ENCODE measurements at places on chromosomes 5 and 9.

DNA sequence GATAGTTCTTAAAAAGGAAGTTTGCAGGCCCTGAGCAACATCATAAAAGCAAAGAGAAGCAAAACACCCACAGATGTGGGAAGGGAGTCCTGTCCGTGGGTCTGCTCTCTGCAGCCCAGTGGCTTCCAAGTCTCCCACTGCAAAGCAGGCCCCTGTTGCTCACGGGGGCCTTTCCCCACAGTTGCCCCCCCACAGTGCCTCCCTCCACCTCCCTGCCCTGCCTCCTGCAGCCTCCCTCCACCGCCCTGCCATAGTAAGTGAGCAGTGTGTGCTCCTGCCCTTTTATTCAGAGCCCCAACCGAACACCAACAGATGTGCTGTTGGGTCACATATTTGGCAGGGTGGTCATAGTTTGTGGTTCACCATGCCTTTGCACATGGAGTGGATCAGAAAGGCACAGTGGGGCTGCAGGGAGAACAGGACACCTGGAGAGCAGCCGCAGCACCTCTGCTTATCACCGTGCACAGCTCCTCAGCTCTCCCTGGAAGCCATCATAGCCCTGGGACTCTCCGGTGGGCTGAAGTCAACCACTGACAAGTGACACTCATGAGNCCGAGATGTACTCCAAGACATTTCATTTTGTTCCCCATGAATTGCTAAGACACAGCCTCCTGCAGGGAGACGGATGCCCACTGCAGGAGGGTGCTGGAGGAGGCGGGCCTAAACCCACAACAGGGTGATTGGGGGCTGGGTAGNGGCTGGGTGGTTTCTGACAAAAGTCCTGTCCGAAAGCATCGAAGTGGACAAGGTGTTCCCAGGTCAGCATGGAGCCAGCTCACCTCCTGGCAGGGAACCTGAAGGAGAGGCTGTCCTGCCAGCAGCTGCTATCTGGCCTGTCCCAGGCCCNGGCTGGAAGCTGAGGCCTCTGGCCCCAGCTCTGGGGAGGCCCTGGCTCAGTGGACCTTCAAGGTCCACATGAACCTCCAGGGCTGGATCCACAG lies 278.9 kb downstream of the GADD45G start:
- DNase-seq = no peak

DNA sequence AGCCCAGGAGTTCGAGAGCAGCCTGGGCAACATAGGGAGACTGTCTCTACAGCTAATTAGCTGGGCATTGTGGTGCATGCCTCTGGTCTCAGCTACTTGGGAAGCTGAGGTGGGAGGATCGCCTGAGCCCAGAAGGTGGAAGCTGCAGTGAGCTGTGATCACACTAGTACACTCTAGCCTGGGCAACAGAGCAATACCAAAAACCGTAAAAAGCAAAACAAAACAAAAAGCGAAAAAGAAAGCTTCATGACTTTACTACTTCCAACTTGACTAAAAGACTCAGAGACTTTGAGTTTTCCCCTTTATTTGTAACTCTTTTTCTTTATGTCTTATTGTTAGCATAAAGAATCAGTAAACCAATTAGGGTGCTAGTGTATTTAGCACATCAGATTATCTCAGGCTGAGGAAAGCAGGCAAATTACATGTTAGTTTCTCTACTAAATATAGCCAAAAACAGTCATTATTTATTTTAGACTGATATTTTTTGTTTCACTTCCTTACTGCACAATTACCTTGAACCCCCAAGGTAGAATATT lies 5.4 kb downstream of the RAD17 start:
- DNase-seq = no peak

DNA sequence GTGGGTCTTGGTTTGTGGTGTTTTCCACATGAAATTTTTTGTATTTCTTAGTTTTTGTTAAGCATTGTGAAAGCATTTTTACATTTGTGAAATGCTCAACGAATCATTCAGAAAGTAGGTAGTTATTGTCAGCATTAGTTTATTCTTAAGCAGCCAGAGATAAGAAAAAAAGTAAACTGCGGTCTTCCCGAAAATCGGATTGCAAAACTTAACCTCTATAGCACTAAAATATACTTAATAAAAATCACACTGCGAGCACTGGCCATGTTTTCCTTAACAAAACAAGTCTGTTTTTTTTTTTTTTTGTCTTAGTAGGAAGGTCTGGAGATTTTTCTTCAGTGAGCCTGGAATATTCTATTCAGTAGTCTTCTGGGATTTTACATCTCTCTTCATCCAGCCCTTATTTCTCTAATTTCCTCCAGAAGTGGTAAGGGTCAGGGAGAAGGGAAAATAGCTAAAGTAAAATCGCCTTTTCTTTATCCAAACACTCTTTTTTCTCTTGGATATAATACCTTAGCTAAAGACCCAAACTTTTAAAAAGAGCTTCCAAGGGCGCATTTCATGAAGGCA lies 289.9 kb downstream of the DMAC1 start:
- no peak for DNase-seq

DNA sequence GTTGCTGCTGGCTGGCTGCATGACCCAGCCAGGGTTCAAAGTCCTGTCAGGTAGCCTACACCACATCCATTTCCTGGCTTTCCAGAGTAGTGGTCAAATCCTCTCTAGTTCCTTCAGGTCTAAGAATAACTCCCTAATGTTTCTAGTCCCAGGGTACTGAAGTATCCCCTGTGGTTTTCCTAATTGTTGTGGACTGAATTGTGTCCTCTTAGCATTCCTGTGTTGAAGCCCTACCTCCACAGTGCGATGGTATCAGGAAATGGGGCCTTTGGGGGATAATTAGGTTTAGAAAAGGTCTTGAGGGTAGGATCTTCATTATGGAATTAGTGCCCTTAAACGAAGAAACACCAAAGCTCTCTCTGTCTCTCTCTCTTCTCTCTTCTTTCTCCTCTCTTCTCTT lies 191.8 kb upstream of the CCNG1 start:
- no peak for DNase-seq

DNA sequence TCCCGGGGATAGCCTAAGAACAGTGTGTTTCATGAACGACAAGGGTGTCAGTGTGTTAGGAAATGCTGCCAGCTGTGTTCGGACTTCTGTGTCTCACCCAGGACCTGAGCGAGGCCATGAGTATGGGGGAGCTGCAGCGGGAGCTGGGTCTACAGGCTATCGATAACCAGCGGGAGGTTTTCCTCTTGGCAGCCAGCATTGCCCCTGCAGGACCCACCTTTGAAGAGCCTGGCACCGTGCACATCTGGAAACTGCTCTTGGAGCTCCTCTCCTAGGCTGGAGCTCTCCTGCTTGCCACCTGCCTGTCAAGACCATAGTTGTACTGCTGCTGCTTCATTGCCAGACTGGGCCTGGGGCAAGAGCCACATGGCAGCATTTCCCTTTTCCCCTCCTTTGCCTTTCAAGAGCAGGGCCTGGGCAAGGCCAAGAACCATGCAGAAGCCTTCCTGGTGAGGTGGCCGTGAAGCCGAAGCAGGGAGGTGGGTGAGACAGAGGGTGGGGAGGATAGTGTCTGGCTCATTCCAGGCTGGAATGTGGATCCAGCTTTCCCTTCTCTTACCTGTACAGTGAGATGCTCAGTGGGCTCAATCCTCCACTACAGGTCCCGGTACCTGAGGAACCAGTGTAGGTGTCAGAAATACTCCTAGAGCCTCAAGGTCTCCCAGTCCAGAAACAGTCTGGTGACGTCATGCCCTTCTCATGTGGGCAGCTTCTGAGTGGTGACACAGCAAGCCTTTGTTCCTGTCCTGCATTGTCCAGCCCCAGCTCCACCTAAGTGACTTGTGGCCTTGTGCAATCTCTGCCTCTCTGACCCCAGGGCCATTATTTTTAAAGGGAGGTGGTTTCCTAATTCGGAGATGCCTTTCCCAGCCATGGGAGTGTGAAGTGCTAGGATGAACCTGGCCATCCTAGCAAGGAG lies 6.6 kb downstream of the ARL10 start:
- DNase-seq = no peak

GRCh38 chr9:95645992-95646391 lies 129.2 kb upstream of the PTCH1 start:
- no peak for DNase-seq

DNA sequence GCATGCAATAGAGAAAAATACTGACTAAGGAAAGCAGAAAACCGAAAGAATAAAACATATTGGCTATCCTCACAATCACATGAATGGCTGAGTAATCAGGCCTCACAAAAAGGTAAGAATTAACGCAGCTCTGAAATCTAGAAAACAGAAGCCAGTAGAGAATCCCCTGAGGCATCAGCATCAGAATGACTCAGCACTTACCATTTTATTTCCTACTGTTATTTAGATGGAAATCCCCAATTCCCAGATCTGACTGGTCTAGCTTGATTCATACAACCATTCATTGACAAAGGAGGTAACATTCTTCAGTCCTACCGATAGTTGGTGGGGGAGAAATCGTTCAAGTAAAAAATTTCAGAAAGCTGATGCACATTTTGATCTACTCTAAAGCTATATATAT lies 1408.4 kb upstream of the WWC1 start:
- no peak for DNase-seq

- no peak for DNase-seq
These were observed 2.1 kb upstream of the OSMR start for GRCh38 chr5:38843665-38844064.

GRCh38 chr5:111742177-111742994 lies 14.6 kb downstream of the NREP start:
- no peak for DNase-seq

DNA sequence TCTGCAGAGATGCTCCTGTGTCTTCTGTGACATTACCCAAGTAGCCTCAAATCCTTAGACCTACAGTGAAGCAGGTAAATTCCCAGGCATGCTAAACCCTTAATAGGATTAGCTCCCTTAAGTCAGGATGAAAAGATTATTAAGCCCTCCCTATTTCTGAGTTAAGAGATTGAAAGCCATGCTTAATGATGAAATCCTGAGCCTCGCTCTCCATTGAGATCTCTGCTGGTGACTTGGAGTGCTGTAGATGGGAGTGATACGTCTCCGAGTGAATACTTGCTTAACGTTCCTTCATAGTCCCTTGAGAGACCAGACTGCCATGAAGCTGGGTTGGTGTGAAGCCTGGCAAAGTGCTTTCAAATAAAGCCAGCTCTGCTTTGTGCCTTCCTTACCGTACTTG lies 34.2 kb downstream of the AOPEP start:
- no peak for DNase-seq

GRCh38 chr5:100790170-100790665 lies 112.9 kb downstream of the ST8SIA4 start:
- no peak for DNase-seq

- DNase-seq = no peak
These were observed 5.7 kb upstream of the AGGF1 start for GRCh38 chr5:77024490-77024889.

DNA sequence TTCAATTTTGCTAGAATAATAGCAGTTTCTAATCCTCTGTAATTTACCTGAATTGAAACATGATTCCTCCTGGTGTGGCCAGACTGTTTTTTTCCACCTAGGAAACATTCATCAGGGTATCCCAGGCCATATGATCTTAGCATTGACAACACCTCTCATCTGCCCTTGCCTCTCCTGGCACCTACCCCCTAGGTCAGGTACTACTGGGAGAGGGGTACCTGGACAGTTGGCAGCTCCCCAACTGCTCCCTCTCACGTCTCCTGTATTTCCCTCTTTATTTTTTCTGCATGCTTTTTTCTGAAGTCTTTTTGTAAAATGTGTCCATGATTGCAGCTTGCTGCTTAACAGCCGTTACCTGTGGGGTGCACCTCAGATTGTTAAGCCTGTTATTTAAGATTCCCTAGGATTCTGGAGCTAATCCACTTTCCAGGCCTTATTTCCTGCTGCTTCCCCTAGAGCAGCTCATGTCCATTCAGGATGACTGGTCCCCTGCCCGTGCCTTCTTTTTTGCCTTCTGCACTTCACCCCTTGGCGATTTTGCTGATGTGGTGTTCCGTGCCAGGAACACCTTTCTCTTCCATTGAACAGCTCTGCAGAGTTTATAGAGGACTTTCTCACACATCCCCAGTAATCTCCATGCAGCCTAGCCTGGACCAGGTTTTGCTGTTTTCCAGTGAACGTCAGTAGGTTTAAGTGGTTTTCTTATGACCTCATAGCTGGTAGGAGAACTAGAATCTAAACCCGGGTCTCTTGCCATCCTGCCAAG lies 33.6 kb downstream of the SNX30 start:
- DNase-seq = no peak

- no peak for DNase-seq
These were observed 4.5 kb downstream of the GLDC start for GRCh38 chr9:6641056-6641455.

DNA sequence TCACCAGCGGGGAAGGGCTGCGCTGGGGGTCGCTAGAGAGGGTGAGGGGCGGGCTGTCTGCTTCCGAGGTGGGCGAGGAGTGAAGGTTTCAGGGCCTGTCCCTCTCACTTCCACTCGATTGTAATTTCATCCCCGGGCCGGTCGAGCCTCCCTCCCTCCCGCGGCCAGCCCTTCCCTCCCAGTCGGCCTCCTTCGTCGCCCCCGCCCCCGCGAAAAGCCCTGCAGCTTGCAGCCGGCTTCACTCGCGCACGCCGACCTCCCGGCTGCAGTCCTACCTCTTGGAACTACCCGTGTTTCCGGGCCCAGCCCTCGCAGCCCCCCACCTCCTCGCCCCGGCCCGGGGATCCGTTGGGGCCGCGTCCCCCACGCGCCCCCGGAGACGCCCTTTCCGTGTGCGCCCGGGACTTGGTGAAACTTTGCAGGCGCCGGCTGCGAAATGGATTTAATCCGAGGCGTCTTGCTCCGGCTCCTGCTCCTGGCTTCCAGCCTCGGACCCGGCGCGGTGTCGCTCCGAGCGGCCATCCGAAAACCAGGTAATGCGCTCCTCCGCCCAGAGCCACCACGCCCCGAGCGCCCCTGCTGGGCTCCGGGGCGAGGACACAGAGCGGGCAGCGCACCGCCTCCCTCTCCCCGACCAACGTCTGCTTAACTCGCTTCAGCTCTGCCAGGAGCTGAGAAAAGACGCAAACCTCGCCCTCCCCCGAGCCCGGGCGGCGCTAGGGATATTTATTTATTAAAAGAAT lies at the start of gene EGFLAM:
EGFLAM (plus strand) TSS at position 241 of the 743 bp plus-strand sequence; CDS start at position 437, 196 bp downstream.
- DNase-seq = no peak

- DNase-seq = no peak
These were observed 7.3 kb upstream of the BARHL1 start for GRCh38 chr9:132575005-132575609.

GRCh38 chr9:112331674-112331952 lies 1.8 kb downstream of the PTBP3 start:
- DNase-seq = no peak

- no peak for DNase-seq
These were observed 37.3 kb upstream of the EGFL7 start for GRCh38 chr9:136625101-136626065.

GRCh38 chr9:72534931-72535330 lies 13.5 kb downstream of the TMC1 start:
- no peak for DNase-seq

GRCh38 chr5:38821679-38822078 lies 24.1 kb upstream of the OSMR start:
- DNase-seq = no peak

- no peak for DNase-seq
These were observed 2.6 kb downstream of the PTPA start for GRCh38 chr9:129113645-129114304.

- DNase-seq = no peak
These were observed 405.4 kb upstream of the ACTBL2 start for GRCh38 chr5:57887851-57888621.

GRCh38 chr5:150190503-150190979 lies 679 bp downstream of the SLC6A7 start:
- DNase-seq = no peak

Data from stimulated activated CD8-positive, alpha-beta memory T cell treated with anti-CD3 and anti-CD28 coated beads, Interleukin-15, amount 100 ng/mL, for 24 hours (primary cell).